Peyer's patch (tissue), 4 donors: ENCODE measurements at places on chromosomes 2 and 18. TPM values are rescaled to one million over a fixed set of nuclear protein-coding genes. Genes with fewer than 3 reads are reported as not detected.

DNA sequence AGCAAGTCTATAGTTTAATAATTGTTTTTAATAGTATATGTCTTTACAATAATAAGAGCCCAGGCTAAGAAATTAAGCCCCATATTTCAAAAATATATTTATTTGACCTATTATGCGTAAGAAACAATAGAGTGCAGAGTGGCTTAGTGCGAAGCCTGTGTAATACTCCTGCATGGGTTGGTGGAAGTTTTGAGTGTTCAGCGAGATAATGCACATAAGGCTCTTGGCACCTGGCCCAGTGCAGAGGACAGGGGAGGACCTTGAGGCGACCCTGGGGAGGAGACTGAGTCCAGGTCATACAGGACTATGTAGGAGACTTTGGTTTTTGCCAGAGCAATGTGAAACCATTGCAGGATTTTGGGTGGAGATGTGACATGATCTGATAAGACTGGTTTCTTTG is 132.4 kb upstream of the ST6GAL2 start:
- no peaks in the 10 kb centered on the region for H3K36me3 ChIP-seq
- no peak overlapping the region for H3K27ac ChIP-seq
- no peak for DNase-seq

- H3K27me3 ChIP-seq = no peaks in the 10 kb centered on the region
- no peak for DNase-seq
- no peak overlapping the region for H3K4me3 ChIP-seq
- H3K27ac ChIP-seq = no peak overlapping the region
- no peaks in the 10 kb centered on the region for H3K4me1 ChIP-seq
- no peaks in the 10 kb centered on the region for H3K36me3 ChIP-seq
These were observed 275.6 kb upstream of the FANCL start for GRCh38 chr2:58516695-58517094.

GRCh38 chr2:178899656-178900055 is 92.4 kb upstream of the TTN start:
- DNase-seq = no peak
- no peaks in the 10 kb centered on the region for H3K27me3 ChIP-seq
- H3K4me3 ChIP-seq = no peak overlapping the region
- no peaks in the 10 kb centered on the region for H3K4me1 ChIP-seq
- H3K36me3 ChIP-seq = no peaks in the 10 kb centered on the region

DNA sequence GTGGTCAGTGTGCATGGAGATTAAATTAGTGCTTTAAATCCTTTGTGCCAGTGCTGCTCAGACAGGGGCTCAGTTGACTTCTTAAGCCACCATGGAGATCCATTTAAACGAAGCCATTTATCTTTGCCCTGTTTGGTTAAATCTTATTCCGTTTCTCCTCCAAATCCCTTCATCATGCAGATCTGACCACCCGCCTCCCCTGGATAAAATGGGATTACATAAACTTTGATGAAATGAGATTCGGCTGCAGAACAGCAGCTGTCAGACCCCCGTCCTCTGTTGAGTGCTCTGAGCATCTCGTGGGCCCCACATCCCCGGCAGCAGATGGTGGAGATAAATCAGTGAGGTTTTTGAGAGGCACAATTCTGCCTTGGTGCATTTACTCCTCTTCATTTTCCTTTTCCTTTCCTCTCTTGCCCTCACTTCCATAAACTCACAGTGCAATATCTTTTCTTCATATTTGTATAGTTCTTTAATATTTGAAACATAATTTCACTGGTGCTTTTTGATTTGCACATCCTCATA is 84.4 kb upstream of the TWIST2 start:
- no peak overlapping the region for H3K27ac ChIP-seq
- no peak for DNase-seq

APLF gene
- 1.2 TPM for total RNA-seq

- H3K36me3 ChIP-seq = no peaks in the 10 kb centered on the region
- H3K4me3 ChIP-seq = no peak overlapping the region
- no peaks in the 10 kb centered on the region for H3K27me3 ChIP-seq
- H3K4me1 ChIP-seq = no peaks in the 10 kb centered on the region
- DNase-seq = no peak
These were observed 23.2 kb upstream of the ACSL3 start for GRCh38 chr2:222837643-222838056.

GRCh38 chr18:27312853-27313252 is 127.7 kb upstream of the CHST9 start:
- H3K4me1 ChIP-seq = no peaks in the 10 kb centered on the region
- H3K27ac ChIP-seq = no peak overlapping the region
- H3K4me3 ChIP-seq = no peak overlapping the region
- DNase-seq = no peak

DNA sequence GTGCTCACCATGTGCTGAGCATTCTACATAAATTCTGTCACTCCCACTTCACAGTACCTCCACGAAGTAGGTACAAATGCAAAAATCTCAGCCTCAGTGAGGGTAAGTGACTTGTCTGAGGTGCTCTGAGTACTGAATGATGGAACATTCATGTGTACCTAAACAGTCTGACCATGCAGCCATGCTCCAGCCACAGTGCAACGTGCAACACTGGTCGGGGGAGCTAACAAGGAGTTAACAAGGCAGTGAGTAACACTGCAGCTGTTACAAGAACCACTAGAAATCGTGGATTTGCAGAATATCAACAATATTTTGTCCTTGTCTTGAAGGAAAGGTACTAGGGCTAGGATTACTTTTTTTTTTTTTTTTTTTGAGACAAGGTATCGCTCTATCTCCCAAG is 36.6 kb upstream of the NDUFV2 start:
- no peak overlapping the region for H3K27ac ChIP-seq
- DNase-seq = no peak
- no peaks in the 10 kb centered on the region for H3K36me3 ChIP-seq
